AG04449 (cell line): ENCODE measurements at places on chromosomes 5 and 9.
A peak's percentile ranks its signal among the peaks of the same experiment; 100 is the strongest.

GRCh38 chr5:147484708-147485020 lies 25.2 kb downstream of the DPYSL3 start:
- DNase-seq = no peak

DNA sequence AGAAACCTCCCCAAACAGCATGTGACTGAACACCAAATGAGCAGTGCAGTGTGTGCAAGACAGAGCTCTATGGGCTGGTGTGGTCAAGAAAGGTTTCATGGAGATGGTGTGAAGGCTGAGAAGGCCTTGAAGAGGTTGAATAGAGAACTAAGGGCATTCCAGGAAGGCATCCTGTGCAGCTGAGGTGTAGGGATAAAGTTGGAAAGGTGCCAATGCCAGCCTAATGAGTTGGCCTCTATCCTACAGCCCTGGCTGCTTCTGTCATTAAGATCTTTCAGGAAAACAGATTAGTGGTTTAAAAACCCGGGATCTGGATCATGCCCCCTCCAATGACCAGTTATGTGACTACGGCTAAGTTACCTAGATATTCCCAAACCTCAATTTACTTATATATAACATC lies 4.0 kb downstream of the HDAC3 start:
- no peak for DNase-seq

DNA sequence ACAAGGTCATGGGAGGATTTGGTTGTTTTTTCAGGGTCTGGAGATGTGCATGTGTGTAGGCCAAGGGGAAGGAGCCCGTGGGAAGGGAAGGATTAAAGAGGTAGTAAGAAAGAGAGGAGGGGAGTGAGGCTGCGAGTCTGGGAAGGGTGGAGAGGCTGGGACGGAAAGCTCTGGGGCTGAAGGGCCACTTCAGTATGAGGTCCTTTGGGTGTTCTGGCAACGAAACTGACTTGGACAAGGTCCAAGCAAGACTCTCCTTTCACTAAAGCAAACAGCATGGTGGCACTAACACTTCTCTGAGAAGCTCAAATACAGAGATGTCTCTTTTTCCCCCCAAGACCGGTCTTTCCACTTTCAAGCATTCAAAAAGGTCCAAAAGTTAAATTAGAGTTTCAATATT lies 394.5 kb downstream of the ARHGEF28 start:
- DNase-seq = no peak

DNA sequence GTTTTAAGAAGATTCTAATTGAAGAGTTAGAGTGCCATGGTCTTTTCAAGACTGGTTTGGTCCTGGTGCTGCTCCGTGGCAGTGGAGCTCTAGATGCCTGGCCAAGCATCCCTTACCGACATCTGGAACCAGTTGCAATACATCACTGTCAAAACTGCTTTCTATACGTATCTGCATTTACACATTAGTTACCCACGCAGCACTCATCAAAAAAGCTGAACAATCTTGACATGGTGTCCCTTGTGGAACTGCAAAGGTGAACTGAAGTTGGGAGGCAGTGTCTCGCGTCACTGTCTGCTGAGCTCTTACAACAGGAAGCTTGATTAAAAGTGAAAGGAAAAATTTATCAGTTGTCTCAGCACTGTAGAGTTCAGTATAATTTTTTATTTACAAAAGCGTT lies 82.6 kb downstream of the PBX3 start:
- no peak for DNase-seq

GRCh38 chr9:133475292-133476012 lies 3.4 kb downstream of the SLC2A6 start:
- no peak for DNase-seq

DNA sequence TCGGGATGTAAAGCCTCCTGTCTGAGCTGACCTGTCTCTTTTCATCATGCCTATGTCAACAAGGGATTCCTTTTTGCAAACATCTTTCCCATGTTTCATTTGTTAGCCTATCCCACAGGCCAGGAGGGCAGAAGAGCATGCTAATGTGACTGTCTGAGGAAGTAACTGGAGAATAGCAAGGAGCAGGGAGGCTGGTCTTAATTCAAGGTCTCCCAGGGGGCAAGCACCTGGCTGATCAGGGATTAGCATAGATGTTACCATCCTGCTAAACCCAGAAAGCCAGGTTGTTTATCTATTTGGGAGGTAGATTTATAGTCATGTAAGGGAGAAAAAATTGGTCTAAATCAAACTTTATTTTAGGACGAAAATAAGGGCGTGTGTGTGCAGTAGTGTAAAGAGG lies 36.7 kb upstream of the MAP1B start:
- no peak for DNase-seq

DNA sequence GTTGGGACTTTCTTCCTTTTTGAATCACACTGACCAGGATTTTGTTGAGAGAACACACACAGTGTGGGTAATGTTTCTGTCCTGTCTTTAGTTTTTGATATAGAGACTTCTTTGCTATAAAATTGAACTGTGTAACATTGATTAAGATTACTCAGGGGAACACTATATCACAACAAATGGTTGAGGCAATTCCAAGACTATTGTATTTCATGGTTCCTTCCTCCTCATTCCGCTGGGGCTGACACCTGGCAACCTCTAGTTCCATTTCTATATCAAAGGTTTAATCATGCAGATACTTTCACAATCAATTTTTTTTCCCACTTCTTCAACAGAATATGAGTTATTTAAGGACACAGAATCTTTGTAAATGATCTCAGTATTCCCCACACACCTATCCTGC lies 182.2 kb downstream of the TAF11L14 start:
- DNase-seq = no peak

DNA sequence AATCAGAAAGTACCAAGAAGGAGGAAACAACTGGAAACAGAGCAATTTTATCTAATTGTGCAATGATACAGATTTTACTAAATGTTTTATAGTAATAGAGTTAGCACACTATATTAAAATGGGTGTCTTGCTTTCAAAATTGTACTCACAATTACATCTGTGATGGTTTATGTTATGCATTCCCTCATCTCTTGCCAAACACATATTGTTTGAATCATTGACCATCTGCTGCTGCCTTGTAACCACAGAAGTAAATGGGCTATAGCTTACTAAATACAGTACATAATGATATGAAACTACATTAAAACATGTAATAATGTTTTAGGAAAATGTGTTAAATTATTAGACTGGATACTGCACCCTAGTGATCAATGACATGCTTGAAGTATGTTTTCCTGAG lies 158.1 kb downstream of the SLC25A46 start:
- DNase-seq = peak; percentile 34

DNA sequence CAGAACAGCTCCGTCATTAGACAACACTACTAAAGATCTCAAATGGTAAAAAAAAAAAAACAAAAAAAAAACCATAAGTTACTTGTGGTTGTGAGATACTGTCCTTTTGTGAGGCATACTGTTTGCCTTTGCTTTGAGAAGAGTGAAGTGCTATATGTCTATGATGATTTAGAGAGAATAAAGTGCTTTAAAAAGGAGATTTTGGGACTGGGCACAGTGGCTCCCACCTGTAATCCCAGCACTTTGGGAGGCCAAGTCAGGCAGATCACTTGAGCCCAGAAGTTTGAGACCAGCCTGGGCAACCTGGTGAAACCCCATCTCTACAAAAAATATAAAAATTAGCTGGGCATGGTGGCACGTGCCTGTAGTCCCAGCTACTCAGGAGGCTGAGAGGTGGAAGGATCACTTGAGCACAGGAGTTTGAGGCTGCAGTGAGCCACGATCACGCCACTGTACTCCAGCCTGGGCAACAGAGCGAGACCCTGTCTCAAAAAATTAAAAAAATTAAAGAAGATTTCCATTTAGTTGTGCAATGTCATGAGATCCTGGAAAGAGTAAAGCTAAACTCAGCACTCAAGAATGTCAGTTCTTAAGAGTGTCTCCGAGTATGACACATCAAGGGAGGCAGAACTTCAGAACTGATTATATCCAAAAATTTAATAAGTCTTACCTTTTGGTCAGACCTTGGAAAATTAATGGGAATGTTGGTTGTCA lies 87.3 kb downstream of the PRDM6 start:
- no peak for DNase-seq

DNA sequence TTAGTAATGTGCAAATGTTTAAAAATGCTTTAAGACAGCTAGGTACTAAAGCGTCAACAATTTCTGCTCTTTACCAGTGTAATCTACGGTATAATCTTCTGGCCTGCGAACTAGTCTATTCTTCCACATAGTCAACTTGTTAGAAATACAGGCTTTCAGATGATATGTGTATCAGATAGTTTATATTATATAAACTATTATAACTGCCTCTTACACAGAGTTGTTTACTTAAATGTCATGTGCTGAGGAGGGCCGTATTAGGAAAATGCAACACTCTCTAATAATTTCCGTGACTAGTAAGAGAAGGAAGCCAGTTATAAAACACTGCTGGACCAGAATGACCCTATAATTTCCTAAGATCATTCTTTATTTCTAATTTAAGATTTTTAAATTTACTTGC lies 63.6 kb downstream of the WDR41 start:
- no peak for DNase-seq

DNA sequence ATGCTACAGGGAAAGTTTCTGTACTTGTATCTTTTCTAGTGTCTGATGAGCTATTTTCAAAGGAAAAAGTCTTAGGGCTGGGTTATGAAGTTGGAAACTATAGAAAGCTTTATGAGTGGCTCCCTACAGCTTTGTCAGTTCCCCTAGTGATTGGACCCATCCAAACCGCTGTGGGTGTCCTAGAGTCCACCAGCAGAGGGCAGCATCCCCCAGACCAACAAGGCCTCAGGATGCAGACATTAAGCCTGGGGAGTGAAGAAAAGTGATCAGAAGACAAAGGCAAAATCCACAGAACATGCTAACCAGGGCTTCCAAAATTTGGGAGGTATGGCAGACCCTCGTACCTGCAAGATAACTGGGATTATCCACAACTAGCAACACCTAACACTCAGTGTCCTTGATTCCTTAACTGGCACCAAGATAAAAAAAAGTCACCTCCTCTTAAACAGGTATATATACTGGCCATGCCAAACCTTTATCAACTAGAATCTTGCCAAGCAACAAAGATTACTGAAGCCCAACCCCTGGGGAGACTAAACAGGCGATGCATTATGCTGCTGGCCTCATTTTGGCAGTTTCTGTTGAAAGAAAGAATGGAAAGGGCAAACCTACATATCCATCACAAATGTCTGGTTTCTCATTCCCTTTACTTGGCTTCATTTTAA lies 110.4 kb upstream of the NR5A1 start:
- no peak for DNase-seq

DNA sequence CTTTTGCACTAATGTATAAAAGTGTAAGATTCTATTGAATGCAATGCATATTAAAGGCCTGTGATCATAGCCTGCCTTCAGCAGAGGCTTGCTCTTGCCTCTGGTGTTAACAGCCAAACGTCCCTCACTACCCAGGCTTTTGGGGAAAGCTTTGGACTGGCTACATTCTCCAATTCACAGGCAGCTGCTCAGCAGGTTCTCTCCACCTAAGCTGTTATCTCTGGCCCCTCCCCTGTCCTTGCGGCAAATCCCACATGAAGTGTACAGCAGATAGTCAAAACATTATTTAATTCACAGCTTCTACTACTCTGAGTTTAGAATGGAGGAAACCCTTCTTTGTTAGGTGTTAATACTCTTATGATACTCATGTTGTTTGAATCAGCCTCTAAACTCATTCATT lies 45.9 kb upstream of the GADD45G start:
- DNase-seq = no peak

- no peak for DNase-seq
Observed at GRCh38 chr5:23284656-23285055, 222.8 kb upstream of the PRDM9 start.

DNA sequence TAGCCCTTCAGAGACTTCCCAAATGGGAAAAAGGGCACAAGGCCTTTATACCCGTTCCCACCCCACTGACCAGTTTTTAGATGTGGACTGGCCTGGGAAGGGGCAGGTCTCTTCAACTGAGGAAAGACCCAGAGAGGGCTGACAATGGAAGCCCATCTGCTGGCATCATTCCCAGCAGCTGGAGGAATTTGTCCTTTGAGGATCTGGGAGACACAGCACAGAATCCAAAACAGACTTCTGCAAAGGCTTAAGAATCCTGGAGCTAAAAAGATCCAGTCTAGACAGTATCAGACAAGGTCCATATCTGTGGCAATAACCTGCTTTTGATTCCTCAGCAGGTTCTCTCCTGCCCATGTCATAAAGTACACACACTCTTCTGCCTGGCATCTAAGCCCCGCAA lies 329.2 kb downstream of the TMEM167A start:
- DNase-seq = no peak

- DNase-seq = no peak
Observed at GRCh38 chr9:117835798-117836197, 131.6 kb downstream of the TLR4 start.

GRCh38 chr9:127078336-127078735 lies 44.1 kb downstream of the ANGPTL2 start:
- DNase-seq = no peak

DNA sequence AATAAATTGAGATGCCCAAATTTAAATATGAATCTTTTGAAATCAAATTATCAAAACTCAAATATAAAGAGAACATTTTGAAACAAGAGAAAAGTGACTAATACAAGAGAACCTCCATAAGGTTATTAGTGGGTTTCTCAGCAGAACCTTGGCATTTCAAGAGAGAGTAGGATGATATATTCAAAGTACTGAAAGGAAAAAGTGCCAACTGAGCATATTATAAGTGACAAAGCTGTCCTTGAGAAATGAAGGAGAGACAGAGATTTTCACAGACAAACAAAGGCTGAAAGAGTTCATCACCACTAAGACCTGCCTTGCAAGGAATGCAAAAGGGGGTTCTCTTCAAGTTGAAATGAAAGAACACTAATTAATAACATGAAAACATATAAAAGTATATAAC lies 366.0 kb downstream of the HINT1 start:
- DNase-seq = no peak

- DNase-seq = no peak
Observed at GRCh38 chr5:80504833-80505232, 16.9 kb downstream of the FAM151B start.

GRCh38 chr5:115360046-115360685 lies 63.7 kb upstream of the CCDC112 start:
- no peak for DNase-seq

DNA sequence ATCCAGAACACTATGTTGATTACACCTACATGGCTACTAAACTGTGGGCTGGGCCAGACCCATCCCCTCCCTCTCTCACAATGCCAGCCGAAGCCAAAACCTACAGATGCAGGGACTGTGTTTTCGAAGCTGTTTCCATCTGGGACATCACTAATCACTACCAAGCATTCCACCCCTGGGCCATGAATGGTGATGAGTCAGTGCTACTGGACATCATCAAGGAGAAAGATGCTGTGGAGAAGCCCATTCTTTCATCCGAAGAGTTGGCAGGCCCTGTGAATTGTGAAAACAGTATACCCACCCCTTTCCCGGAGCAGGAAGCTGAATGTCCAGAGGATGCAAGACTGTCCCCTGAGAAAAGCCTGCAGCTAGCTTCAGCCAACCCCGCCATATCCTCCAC lies 65.0 kb downstream of the ZNF462 start:
- no peak for DNase-seq

- no peak for DNase-seq
Observed at GRCh38 chr9:114914139-114914538, 16.3 kb downstream of the TNFSF8 start.

- no peak for DNase-seq
Observed at GRCh38 chr9:11275158-11275695, 662.4 kb upstream of the PTPRD start.

GRCh38 chr5:116237917-116238500 lies 153.2 kb downstream of the COMMD10 start:
- no peak for DNase-seq
